ENCODE measurements at places on chromosomes 2 and 18. TPM values are rescaled to one million over a fixed set of nuclear protein-coding genes. Genes with fewer than 3 reads are reported as not detected.

GRCh38 chr2:30963184-30963583, 155.9 kb upstream of the CAPN13 start:
- no peak overlapping the region for H3K4me3 ChIP-seq
- no peaks in the 10 kb centered on the region for H3K27me3 ChIP-seq
- DNase-seq = no peak
- H3K36me3 ChIP-seq = no peaks in the 10 kb centered on the region
- H3K27ac ChIP-seq = no peak overlapping the region

DNA sequence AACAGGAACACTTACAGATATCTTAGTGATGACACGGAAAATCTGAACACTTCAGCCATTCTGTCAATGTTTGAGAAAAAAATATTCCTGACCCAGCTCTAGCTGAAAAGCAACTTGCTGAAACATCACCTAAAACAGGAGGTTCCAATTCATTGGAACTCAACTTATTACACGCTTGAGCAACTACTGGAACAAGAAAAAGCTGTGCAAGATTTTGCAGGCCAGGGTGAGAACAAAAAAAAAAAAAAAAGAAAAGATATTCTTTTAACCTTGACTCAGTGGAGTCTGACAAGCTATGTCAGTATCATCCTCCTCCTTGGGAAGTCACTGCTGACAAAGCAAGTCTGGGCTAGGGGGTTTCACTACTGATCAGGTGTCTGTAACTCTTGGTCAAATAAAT, 351.0 kb downstream of the SS18 start:
- no peaks in the 10 kb centered on the region for H3K4me1 ChIP-seq
- DNase-seq = no peak
- no peaks in the 10 kb centered on the region for H3K27me3 ChIP-seq
- no peak overlapping the region for H3K4me3 ChIP-seq
- H3K27ac ChIP-seq = no peak overlapping the region

DNA sequence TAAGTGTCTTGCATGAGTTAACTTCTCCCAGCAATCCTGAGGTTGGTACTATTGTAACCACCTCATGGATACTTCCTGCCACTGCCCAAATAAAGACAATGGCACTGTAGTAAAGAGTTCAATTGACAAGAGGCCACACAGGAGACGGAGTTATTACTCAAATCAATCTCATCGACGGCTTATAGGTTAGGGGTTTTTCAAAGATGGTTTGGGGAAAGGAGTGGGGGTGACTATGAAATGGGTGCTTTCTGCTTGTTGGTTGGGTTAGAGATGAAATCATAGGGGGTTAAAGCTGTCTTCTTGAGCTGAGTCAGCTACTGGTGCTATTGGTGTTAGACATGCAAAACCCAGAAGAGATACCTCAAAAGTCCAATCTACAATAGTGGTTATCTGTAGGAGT, 1258.0 kb upstream of the ZEB2 start:
- H3K27ac ChIP-seq = no peak overlapping the region
- no peak overlapping the region for H3K4me3 ChIP-seq
- H3K36me3 ChIP-seq = no peaks in the 10 kb centered on the region
- H3K4me1 ChIP-seq = no peaks in the 10 kb centered on the region
- no peaks in the 10 kb centered on the region for H3K27me3 ChIP-seq
- no peak for DNase-seq

GRCh38 chr2:241849616-241850543, 8.8 kb downstream of the PDCD1 start:
- no peaks in the 10 kb centered on the region for H3K27me3 ChIP-seq
- DNase-seq = no peak
- peaks cover 19% of the 10 kb centered on the region for H3K4me1 ChIP-seq
- H3K27ac ChIP-seq = no peak overlapping the region

Gene FBXO15
- 2.5 TPM for total RNA-seq

Gene UPP2
- total RNA-seq = not detected

DNA sequence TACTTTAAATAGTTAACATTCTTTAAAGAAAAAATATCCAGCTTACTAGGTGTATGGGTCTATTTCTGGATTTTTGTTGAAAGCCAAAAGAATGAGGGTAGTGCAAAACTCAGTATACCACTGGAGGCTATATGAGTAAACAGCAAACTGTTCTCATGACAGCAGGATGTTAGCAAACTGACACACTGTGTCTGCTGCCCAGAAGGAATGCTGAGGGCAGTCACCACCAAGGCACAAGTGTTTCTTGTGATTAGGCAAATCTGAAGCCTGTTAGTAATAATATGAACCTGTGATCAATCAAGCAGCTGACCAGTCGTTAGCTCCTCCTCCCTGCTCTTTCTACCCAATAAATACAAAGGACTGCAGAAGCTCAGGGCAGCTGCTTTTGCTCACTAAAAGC, 50.5 kb upstream of the SULT1C3 start:
- H3K27ac ChIP-seq = no peak overlapping the region
- H3K36me3 ChIP-seq = no peaks in the 10 kb centered on the region
- H3K27me3 ChIP-seq = no peaks in the 10 kb centered on the region
- no peak overlapping the region for H3K4me3 ChIP-seq
